ENCODE measurements at places on chromosomes 4 and X.
A peak's percentile ranks its signal among the peaks of the same experiment; 100 is the strongest.

- peak overlapping the region; percentile 58 for H3K4me3 ChIP-seq
- no peaks in the 10 kb centered on the region for H3K36me3 ChIP-seq
- H3K4me1 ChIP-seq = peaks cover 11% of the 10 kb centered on the region
- no peaks in the 10 kb centered on the region for H3K27me3 ChIP-seq
These were observed 1.3 kb upstream of the SOD3 start for GRCh38 chr4:24794051-24794450.

GRCh38 chrX:113001836-113002235, 161.2 kb upstream of the AMOT start:
- no peak overlapping the region for H3K27ac ChIP-seq
- no peak overlapping the region for H3K4me3 ChIP-seq
- no peaks in the 10 kb centered on the region for H3K4me1 ChIP-seq
- no peaks in the 10 kb centered on the region for H3K36me3 ChIP-seq
- DNase-seq = no peak
- no peaks in the 10 kb centered on the region for H3K27me3 ChIP-seq

- no peaks in the 10 kb centered on the region for H3K27me3 ChIP-seq
- no peak for DNase-seq
- no peaks in the 10 kb centered on the region for H3K36me3 ChIP-seq
These were observed 139.7 kb downstream of the PRSS12 start for GRCh38 chr4:118213101-118213500.

DNA sequence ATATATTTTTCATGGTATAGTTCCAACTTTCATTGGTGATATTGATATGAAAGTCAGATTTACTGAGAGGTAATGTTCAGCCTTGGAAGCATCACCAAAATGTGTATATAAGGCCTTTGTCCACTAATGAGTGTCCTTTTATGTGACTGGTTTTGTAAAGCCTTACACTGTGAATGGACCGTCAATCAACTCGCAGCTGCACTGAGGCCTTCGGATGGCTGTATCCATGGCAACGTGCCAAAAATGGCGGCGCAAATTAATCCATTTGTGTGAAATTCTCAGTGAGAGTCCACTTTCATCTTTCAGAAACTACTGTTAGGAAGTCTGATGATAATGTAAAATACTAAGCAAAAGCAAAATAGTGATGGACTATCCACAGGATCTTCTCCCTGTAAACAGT, 131.7 kb downstream of the SPCS3 start:
- no peak overlapping the region for H3K4me3 ChIP-seq
- H3K4me1 ChIP-seq = no peaks in the 10 kb centered on the region
- H3K27me3 ChIP-seq = no peaks in the 10 kb centered on the region
- DNase-seq = no peak

GRCh38 chr4:152243896-152244595, 291.8 kb downstream of the FBXW7 start:
- peak overlapping the region; percentile 24 for H3K27ac ChIP-seq
- H3K36me3 ChIP-seq = no peaks in the 10 kb centered on the region
- no peak overlapping the region for H3K4me3 ChIP-seq

- no peak for DNase-seq
These were observed 1819.2 kb upstream of the ADGRL3 start for GRCh38 chr4:59380841-59381366.

DNA sequence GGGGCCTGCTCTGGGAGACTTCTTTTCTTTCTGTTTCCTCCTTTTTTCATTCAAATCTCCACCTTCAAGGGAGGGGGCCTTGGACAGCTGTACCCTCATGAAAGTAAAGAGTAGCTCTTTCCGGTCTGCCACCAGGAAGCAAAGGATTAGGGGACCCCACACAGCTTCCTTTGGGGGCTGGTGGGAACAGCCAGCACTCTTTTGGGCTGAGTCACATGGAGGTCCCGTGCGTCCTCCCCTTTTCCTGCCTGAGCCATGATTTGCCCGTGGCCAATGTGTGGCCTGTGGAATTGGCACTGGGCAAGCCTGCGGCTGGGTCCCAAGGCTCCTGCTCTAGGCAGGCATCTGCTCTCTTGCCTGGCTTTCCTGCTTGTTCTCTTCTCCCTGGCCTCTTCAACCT, 65.5 kb downstream of the FHDC1 start:
- no peak overlapping the region for H3K4me3 ChIP-seq
- no peak overlapping the region for H3K27ac ChIP-seq
- no peaks in the 10 kb centered on the region for H3K27me3 ChIP-seq
- no peak for DNase-seq
- no peaks in the 10 kb centered on the region for H3K36me3 ChIP-seq

- H3K4me1 ChIP-seq = no peaks in the 10 kb centered on the region
- DNase-seq = no peak
- no peaks in the 10 kb centered on the region for H3K27me3 ChIP-seq
- H3K27ac ChIP-seq = no peak overlapping the region
- H3K4me3 ChIP-seq = no peak overlapping the region
These were observed 19.1 kb downstream of the SASH3 start for GRCh38 chrX:129798888-129799287.

- H3K4me3 ChIP-seq = no peak overlapping the region
- H3K27ac ChIP-seq = no peak overlapping the region
- no peaks in the 10 kb centered on the region for H3K27me3 ChIP-seq
- no peaks in the 10 kb centered on the region for H3K4me1 ChIP-seq
- H3K36me3 ChIP-seq = no peaks in the 10 kb centered on the region
These were observed 306.3 kb upstream of the PCDH7 start for GRCh38 chr4:30413915-30414314.

DNA sequence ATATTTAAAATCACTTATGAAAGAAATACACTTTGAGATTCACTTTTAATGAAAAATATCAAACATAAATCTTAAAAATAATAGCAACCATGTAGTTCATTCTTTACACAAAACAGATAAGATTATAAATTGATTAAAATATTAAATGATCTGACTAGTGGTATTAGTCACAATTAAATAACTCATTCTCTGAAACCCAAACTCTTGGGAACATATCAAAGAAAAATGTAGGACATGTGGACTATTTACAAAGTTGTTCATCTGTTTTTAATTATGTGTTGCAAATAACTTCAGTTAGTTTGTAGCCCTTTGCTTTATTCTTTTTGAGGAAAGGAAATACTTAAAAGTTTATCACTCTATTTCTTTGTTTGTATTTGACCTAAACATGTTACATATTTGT, 9.5 kb upstream of the GUCY1A1 start:
- no peak overlapping the region for H3K27ac ChIP-seq
- H3K36me3 ChIP-seq = no peaks in the 10 kb centered on the region
- H3K27me3 ChIP-seq = no peaks in the 10 kb centered on the region
- H3K4me3 ChIP-seq = no peak overlapping the region

GRCh38 chrX:153401133-153401764, at the start of gene PNMA6E:
Gene PNMA6E (minus strand): TSS chrX:153401350. CDS start chrX:153398849, 2,501 bp downstream.
- no peaks in the 10 kb centered on the region for H3K36me3 ChIP-seq
- no peak for DNase-seq
- no peaks in the 10 kb centered on the region for H3K27me3 ChIP-seq
- no peak within 1 kb of the TSS for H3K4me3 ChIP-seq
- no peak within 1 kb of the TSS for H3K27ac ChIP-seq

- H3K27me3 ChIP-seq = no peaks in the 10 kb centered on the region
- no peak overlapping the region for H3K4me3 ChIP-seq
- DNase-seq = no peak
- no peak overlapping the region for H3K27ac ChIP-seq
- H3K4me1 ChIP-seq = peaks cover 6% of the 10 kb centered on the region
These were observed 41.3 kb downstream of the MND1 start for GRCh38 chr4:153385784-153386183.

GRCh38 chrX:110051559-110051958, 48.6 kb downstream of the TMEM164 start:
- no peak overlapping the region for H3K27ac ChIP-seq
- H3K4me3 ChIP-seq = no peak overlapping the region
- no peaks in the 10 kb centered on the region for H3K4me1 ChIP-seq
- DNase-seq = no peak

DNA sequence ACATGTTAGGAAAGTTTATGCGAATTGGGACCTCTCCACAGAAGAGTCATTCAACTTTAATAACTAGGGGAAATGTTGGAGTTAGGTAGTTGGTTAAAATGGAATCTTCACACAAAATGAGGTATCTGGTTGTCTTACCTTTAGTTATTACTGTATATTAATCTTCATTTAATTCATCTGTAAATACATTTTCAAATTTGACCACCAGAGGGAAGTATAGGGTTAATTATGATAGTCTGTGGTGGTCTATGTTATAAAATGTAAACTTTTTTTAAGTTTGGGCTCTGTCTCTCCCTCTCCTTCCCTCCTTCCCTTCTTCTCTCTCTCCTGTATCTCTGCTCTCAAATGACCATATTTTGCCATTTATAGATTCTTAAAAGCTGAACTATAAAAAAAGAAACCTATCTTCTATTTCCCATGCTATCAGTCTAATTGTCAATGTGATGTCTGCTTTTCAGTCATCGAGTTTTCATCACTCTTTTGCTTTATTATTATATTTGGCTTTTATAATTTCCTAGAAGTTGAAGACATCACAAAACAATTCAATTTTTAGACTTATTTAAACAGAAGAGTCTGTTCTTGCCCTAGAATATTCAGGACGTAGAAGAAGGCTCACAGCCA, 49.8 kb downstream of the TMEM144 start:
- DNase-seq = no peak
- H3K36me3 ChIP-seq = no peaks in the 10 kb centered on the region

- no peak overlapping the region for H3K4me3 ChIP-seq
- H3K36me3 ChIP-seq = peaks cover 30% of the 10 kb centered on the region
- H3K4me1 ChIP-seq = no peaks in the 10 kb centered on the region
These were observed 57.4 kb downstream of the GATB start for GRCh38 chr4:151703401-151703800.

GRCh38 chr4:151417766-151418376, 8.9 kb downstream of the FHIP1A start:
- no peaks in the 10 kb centered on the region for H3K36me3 ChIP-seq
- no peak for DNase-seq
- no peaks in the 10 kb centered on the region for H3K4me1 ChIP-seq

GRCh38 chrX:109797311-109797975, 64.4 kb upstream of the ACSL4 start:
- H3K27ac ChIP-seq = no peak overlapping the region
- no peak overlapping the region for H3K4me3 ChIP-seq
- H3K36me3 ChIP-seq = no peaks in the 10 kb centered on the region
- no peaks in the 10 kb centered on the region for H3K27me3 ChIP-seq

GRCh38 chr4:100009490-100009889, 59.4 kb upstream of the H2AZ1 start:
- H3K4me3 ChIP-seq = no peak overlapping the region
- H3K4me1 ChIP-seq = no peaks in the 10 kb centered on the region
- no peak overlapping the region for H3K27ac ChIP-seq
- H3K36me3 ChIP-seq = no peaks in the 10 kb centered on the region

DNA sequence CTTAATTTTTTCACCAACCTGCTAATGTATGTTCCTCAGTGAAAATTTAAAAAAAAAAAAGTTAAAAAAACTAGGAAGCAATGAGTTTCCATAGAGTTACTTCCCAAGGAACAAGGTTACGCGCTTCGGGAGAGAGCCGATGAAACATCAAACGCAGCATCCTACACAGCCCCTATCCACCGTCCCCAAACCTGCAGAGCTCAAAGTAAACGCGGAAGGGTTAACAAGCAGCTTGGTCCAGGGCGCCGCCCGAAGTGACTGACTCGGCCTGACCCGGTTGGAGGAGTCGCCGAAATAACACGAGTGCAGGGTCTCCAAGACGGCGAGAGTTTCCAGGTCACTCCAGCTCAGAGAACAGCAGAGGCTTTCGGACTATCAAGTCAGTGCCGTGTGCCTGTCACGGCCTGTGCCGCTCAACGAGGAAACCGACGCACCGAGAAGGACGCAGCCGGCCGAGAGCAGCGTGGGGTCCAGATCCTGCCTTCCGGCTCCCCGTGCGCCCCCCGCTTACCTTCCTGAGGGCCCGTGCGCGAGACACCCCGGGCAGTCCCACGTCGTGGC, 512 bp downstream of the NOP14 start:
- peaks cover 3% of the 10 kb centered on the region for H3K4me1 ChIP-seq
- peak overlapping the region; percentile 88 for H3K27ac ChIP-seq
- no peaks in the 10 kb centered on the region for H3K27me3 ChIP-seq
- peak overlapping the region; percentile 80 for H3K4me3 ChIP-seq

GRCh38 chrX:13066391-13066790, 22.0 kb upstream of the FAM9C start:
- no peak overlapping the region for H3K27ac ChIP-seq
- H3K36me3 ChIP-seq = no peaks in the 10 kb centered on the region
- no peak for DNase-seq
- H3K27me3 ChIP-seq = no peaks in the 10 kb centered on the region
- no peak overlapping the region for H3K4me3 ChIP-seq
- H3K4me1 ChIP-seq = no peaks in the 10 kb centered on the region

GRCh38 chrX:70332600-70332999, 42.7 kb downstream of the KIF4A start:
- H3K4me3 ChIP-seq = no peak overlapping the region
- H3K27ac ChIP-seq = no peak overlapping the region
- no peaks in the 10 kb centered on the region for H3K27me3 ChIP-seq
- DNase-seq = no peak
- H3K36me3 ChIP-seq = no peaks in the 10 kb centered on the region
- no peaks in the 10 kb centered on the region for H3K4me1 ChIP-seq

DNA sequence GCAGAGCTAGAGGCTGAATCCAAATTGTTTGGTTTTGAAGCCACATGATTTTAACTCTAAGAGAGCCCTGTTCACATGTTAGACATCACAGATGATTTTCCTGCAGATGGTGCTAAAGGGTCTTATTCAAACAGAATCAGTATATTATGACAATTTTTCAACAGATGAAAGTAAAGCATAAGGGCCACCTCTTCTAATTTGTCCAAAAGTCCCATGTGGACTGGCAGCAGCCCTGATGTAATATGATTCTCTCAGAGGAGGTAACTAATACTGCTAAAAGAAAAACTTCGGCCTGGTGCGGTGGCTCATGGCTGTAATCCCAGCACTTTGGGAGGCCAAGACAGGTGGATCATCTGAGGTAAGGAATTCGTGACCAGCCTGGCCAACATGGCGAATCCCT, 26.0 kb upstream of the SETD7 start:
- H3K27ac ChIP-seq = no peak overlapping the region
- no peaks in the 10 kb centered on the region for H3K27me3 ChIP-seq
- no peaks in the 10 kb centered on the region for H3K36me3 ChIP-seq
- no peaks in the 10 kb centered on the region for H3K4me1 ChIP-seq
- H3K4me3 ChIP-seq = no peak overlapping the region

GRCh38 chrX:51893931-51894696, 691 bp downstream of the MAGED1 start:
- H3K27ac ChIP-seq = peak overlapping the region; percentile 83
- H3K4me1 ChIP-seq = peaks cover 18% of the 10 kb centered on the region
- no peaks in the 10 kb centered on the region for H3K27me3 ChIP-seq

DNA sequence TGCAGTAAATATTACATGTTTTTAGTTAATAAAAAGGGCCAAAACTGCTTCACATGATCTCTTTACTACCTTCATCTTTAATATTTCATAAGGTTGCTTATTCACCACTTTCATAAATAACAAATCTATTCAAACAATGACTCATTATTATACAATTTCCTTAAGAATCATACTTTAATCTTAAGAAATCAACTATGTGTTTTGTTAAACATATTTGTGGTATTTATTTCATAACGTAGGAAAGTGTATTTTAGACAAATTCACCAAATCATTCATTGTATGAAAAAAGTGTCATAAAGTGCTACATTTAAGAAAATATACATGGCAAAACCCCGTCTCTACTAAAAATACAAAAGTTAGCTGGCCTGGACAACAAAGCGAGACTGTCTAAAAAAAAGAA, 150.5 kb upstream of the RXFP1 start:
- no peaks in the 10 kb centered on the region for H3K4me1 ChIP-seq
- H3K27ac ChIP-seq = no peak overlapping the region

- no peaks in the 10 kb centered on the region for H3K27me3 ChIP-seq
- H3K4me3 ChIP-seq = no peak overlapping the region
- no peaks in the 10 kb centered on the region for H3K36me3 ChIP-seq
- H3K27ac ChIP-seq = no peak overlapping the region
These were observed 1.7 kb upstream of the BMP2K start for GRCh38 chr4:78774417-78774816.

- no peak overlapping the region for H3K27ac ChIP-seq
- no peaks in the 10 kb centered on the region for H3K27me3 ChIP-seq
- H3K4me1 ChIP-seq = no peaks in the 10 kb centered on the region
- no peak for DNase-seq
These were observed 50.1 kb downstream of the MFAP3L start for GRCh38 chr4:169975838-169976796.

All from tibial artery (tissue), 4 donors.